ENCODE measurements at places on chromosomes 1 and 21. TPM values are rescaled to one million over a fixed set of nuclear protein-coding genes. Genes with fewer than 3 reads are reported as not detected.

The CELA3A gene
- not detected for total RNA-seq

The LCE1B gene
- not detected for total RNA-seq

The PTGFR gene
- total RNA-seq: 15.5 TPM

The EPHB2 gene
- 37.2 TPM for total RNA-seq

The GLMP gene
- total RNA-seq: 91.9 TPM

The GPX7 gene
- total RNA-seq: 27.0 TPM

The DENND4B gene
- 10.2 TPM for total RNA-seq

The LRRN2 gene
- total RNA-seq: 0.34 TPM

The LRRC38 gene
- total RNA-seq: not detected

The PFKFB2 gene
- 4.6 TPM for total RNA-seq

The HCN3 gene
- 0.95 TPM for total RNA-seq

The CRNN gene
- under 0.01 TPM for total RNA-seq
